ENCODE measurements at places on chromosomes 1 and 21.

DNA sequence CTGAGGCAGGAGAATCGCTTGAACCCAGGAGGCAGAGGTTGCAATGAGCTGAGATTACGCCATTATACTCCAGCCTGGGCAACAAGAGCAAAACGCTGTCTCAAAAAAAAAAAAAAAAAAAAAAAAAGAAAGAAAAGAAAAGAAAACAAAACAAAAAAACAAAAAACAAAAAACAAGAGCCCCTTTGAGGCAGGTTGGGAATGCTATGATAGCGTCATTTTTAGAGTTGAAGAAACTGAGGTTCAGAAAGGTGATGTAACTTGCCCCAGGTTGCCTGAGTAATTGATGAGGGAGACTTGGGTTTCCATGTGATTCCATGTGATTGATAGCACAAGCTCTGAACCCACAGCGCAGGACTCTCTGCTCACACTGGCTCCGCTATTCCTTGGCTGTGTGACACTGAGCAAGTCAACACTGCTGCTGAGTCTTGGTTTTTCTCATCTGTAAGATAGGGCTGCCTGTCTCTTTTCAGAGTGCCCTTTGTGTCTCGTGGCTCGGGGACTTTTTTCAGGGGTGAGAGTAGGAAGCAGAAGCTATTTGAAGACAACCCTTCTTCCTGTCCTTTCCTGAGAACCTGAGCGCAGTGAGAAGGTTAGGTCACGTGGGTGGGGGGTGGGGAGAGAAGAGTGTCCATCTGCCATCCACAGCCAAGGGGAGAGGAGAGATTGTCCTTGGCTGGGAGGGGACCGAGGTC, 2.5 kb downstream of the CNR2 start:
- DNase-seq = no peak

DNA sequence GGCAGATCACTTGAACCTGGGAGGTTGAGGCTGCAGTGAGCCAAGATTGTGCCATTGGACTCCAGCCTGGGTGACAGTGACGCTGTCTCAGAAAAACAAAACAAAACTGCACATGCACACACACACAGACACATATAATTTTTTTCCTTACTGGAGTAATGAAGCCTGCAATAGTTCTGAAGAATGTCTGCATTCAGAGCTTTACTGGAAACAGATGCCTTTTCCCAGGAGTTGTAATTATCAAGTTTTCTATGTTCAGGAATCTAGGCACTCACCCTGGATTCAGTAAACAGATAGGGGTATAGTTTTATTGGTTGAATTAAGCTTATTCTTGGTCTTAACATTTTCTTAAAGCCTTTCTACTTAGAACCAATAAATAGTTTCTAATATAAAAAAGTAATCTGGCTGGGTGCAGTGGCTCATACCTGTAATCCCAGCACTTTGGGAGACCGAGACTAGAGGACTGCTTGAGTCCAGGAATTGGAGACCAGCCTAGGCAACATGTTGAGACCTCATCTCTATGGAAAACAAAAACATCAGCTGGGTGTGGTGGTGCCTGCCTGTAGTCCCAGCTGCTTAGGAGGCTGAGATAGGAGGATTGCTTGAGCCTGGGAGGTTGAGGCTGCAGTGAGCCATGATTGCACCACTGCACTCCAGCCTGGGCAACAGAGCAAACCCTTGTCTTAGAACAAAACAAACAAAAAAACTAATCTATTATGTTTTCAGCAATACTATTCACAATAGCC, 15.8 kb downstream of the SPEN start:
- no peak for DNase-seq

- no peak for DNase-seq
Observed at GRCh38 chr1:228008391-228009115, 1.8 kb downstream of the WNT3A start.

DNA sequence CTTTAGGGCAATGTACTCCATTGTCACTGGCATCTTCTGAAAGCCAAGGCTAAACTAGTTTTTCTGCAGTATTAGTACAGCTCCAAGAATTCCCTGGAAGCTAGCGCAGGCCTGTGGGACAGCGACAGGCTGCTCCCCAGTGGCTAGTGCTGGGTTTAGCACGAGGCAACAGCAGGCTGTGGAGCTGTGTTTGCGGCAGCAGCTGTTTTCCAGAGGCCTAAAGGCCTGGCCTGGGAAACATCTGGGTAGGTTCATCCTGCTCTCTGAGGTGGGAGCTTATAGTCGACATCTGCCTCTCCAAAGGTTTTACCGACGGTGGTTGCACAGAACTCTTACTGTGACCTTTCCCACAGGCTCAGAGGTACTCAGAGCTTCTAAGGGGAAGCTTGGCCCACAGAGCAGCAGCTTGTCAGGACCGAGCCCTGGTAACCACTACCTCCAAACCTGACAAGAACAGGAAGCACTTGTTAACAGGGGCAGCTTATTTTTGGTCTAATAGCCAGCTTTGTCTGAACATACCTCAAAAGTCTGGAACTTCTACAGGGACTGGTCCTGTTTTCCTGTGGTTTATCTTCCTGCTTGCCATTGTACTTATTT, 17.2 kb downstream of the CC2D1B start:
- no peak for DNase-seq

- no peak for DNase-seq
Observed at GRCh38 chr1:203148127-203148526, 20.6 kb downstream of the ADORA1 start.

DNA sequence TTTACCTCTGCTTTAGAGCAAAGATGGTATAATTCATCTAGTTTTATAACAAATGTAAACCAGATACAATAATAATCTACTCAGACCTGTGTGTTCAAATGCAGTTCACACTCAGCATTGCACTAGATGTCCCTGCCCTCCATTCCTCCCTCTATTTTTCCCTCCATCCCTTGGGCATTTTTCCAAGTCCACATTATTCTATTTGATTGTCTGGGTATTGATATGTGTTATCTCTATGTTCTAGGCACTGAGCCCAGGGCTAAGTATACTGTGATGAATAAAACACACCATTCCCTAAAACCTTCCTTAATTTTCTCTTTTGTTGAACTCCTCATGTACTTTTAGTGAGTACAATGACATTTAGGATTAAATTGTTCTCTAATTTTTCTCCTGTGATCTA, 66.2 kb upstream of the HMCN1 start:
- no peak for DNase-seq

GRCh38 chr1:151968058-151968457, 25.6 kb downstream of the S100A10 start:
- no peak for DNase-seq

- DNase-seq = no peak
Observed at GRCh38 chr1:55826381-55827080, 611.4 kb upstream of the USP24 start.

- no peak for DNase-seq
Observed at GRCh38 chr1:205632669-205633169, 908 bp upstream of the ELK4 start.

- no peak for DNase-seq
Observed at GRCh38 chr1:31957701-31958674, 19.8 kb upstream of the PTP4A2 start.

DNA sequence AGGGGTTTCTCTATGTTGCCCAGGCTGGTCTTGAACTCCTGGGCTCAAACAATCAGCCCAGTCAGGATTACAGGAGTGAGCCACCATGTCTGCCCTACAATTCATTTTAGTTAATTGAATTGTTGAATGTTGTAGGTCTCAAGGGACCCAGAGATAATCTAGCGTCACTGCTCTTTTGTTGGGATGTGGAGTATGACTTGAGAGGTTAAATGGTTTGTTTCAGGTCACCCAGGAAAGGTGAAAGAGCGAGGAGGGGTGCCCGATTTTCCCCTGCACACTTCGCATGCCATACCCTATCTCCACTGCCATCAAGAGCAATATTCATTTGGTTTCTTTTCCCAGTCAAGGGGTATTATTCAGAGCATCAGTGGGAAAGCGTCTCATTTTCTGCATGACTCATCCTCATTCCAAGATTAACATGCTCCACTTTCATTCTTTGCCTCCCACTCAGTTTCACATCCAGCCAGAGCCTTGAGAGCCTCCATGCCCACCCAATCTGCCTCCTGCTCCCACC, 13.1 kb upstream of the SLC30A1 start:
- no peak for DNase-seq

GRCh38 chr1:65820983-65821382, 28.3 kb downstream of the PDE4B start:
- no peak for DNase-seq

- DNase-seq = no peak
Observed at GRCh38 chr1:21853131-21853427, 41.0 kb downstream of the LDLRAD2 start.

DNA sequence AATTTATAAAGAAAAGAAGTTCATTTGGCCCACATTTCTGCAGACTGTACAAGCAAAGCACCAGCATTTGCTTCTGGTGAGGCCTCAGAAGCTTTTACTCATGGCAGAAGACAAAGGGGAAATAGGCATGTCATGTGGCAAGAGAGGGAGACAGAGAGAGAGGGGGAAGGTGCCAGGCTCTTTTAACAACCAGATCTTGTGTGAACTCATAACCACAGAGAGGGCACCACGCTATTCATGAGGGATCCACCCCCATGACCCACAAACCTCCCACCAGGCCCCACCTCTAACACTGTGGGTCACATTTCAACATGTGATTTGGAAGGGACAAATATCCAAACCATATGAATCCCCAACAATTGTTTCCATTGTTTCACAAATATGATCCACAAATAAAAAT, 467.9 kb downstream of the SIPA1L2 start:
- DNase-seq = no peak

- no peak for DNase-seq
Observed at GRCh38 chr1:1349256-1350012, at the start of gene DVL1. DVL1 (minus strand) TSS chr1:1349418; CDS start chr1:1349065, 353 bp downstream.

DNA sequence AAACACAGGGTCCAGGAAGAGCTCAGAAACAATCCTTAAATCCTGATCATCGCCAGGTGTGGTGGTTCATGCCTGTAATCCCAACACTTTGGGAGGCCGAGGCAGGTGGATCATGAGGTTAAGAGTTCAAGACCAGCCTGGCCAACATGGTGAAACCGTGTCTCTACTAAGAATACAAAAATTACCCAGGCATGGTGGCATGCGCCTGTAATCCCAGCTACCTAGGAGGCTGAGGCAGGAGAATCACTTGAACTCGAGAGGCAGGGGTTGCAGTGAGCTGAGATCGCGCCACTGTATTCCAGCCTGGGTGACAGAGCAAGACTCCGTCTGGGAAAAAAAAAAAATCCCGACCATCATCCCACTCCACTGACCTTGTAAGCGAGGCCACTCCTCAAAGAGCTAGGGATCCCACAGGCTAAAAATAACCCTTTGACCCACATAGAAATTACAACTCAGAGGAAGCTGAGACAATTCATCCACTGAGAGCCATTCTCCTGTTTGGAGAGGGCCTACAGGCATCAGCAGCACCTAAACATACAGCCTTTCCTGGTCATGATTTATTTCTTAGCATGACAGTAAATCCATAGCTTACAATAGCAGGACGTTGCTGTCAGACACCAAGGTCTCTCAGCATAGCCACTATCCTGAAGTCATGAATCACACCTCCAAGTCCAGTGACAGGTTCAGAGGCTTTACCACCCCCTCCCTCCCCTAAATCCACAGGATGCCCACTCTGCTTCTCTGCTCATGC, 66.7 kb downstream of the TGFBR3 start:
- DNase-seq = no peak

- no peak for DNase-seq
Observed at GRCh38 chr21:36717976-36718375, 19.1 kb downstream of the SIM2 start.

GRCh38 chr1:206608108-206608698, 4.1 kb downstream of the EIF2D start:
- no peak for DNase-seq

- no peak for DNase-seq
Observed at GRCh38 chr1:223035724-223036478, 107.1 kb downstream of the TLR5 start.

GRCh38 chr1:19374926-19375325, 62.8 kb downstream of the SLC66A1 start:
- DNase-seq = no peak

DNA sequence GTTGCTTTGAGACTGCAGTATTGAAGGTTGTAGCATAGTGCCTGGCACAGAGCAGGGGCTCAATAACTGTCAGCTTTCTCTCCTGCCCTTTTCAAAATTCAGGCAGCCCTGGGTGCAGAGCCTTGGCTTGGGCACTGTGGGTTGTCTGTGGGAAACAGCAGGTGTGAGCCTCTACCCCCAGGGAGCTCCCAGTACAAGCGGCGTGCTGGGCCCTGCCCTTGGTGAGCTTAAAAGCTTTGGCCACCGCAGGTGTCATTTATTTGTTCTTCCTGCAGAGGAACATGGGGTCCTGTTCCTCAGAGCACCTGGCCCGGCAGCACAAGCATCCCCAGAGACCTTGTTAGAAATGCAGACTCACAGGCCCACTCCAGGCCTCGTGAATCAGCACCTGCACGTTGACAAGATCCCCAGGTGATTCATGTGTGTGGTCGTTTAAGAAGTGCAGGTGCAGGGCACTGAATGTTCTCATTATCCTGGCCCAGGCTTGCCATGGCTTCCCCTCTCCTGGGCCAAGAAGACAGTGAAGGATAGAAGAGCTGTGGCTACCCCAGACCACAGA, 29.9 kb upstream of the IGSF21 start:
- DNase-seq = no peak

DNA sequence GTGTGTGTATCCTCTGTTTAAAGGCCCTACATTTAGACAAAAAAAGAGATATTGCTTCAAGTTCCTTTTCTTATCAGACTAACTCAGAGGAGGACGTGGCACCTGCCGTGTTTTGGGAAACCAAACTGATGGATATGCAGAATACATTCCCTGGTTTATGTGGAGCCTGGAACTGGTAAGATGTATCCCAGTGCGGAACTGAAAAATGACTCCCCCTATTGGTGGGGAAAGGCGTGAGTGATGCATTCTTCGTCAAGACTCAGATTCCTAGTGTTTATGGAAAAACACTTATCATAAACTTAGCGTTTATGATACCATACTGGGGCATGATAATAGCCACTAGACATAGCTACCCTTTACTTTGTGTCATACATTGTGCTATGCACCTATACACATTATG, 154.2 kb downstream of the ZNF326 start:
- no peak for DNase-seq

- no peak for DNase-seq
Observed at GRCh38 chr21:44414291-44415072, 40.8 kb upstream of the LRRC3 start.

Data from cerebellar nuclear complex (tissue), 1 donor.